ENCODE measurements at places on chromosomes 6 and 20.

DNA sequence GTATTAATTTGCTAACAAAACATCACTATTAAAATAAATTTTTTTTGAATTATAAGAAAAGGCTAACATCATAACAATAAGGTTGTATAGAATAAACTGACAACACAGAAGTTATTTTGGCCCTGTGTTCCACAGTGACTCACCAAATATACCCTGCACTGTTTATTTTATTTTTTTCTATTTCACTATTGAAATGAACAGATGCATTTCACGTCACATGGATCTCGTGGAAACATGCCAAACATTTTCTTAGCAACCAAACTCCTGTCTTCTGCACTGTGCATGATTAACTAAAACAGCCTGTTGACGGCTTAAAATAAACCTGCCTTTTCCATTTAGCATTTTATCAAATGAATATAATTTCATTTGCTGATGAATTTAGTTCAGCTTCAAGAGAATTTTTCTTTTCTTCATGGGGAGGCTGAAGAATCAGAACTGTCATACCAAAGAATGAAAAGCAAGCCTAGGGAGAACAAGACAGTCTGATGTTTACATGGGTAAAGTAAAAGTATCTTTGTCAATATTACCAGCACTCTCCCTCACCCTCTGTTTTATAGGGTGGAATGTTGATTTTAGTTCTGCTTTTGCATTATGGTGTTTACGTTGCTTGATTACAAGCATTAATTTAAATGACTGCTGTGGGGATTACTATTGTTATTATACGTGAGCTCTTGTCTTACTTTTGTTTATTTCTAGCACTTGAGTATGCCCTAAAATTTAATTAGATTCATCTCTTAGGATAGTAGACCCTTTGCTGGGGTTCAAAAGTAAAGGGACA lies 115.3 kb downstream of the LCA5 start:
- no peak for DNase-seq

GRCh38 chr6:112311950-112312547 lies 35.1 kb upstream of the RFPL4B start:
- peak; percentile 69 for DNase-seq

GRCh38 chr6:57147401-57147800 lies 24.7 kb upstream of the BAG2 start:
- no peak for DNase-seq

DNA sequence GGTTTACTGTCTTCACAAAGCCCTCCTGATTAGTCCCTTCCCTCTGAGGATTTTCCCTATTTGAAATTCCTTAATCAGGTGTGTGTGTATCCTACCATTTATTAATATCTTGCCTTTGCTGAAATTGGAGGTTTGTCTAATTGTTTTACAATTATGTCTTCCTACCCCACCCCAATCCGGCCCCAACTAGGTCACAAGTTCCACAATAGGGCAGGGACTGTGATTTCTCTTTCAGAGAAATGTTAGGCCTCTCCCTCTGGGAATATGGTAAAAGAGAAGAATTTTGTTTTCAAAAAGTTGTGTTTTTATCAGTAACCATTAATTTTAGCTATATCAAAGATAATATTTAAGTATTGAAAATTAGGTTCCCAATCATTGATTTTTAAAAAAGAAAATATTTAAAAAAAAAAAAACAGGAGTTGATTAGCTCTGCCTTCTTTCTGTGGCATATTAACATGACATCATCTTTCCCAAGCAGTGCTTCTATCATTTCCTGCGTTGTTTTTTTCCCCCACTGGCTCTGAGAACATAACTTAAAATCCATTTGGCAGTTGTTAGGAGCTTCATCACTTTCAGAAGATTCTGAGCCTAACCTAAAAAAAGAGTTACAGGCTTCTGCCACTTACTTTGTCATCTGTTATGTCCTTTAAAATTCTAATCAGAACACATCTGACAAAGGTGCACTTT lies 36.1 kb downstream of the BLOC1S5 start:
- DNase-seq, result no peak

DNA sequence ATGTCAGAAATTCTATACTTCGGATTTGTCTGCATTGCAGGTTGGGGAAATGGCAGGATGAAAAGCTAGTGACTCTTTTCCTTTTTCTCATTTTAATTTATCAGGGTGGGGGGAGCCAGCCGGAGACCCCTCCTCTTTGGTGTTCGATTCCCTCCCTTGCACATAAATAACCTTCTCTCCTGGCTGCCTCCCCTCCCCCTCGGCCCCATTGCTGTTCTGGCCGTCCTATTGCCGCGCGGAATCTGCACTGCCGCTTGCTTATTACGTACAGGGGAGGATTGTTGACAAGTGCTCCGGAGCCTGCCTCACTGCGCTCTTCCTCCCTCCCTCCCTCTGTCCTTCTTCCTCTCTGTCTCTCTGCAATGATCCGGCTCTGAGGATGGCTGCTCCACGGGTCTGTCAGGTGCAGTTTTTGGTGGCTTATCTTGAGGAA lies 154.7 kb downstream of the JARID2 start:
- peak; percentile 82 for DNase-seq

- DNase-seq, result peak; percentile 92
Observed at GRCh38 chr6:159062564-159062945, 17.8 kb upstream of the TAGAP start.

DNA sequence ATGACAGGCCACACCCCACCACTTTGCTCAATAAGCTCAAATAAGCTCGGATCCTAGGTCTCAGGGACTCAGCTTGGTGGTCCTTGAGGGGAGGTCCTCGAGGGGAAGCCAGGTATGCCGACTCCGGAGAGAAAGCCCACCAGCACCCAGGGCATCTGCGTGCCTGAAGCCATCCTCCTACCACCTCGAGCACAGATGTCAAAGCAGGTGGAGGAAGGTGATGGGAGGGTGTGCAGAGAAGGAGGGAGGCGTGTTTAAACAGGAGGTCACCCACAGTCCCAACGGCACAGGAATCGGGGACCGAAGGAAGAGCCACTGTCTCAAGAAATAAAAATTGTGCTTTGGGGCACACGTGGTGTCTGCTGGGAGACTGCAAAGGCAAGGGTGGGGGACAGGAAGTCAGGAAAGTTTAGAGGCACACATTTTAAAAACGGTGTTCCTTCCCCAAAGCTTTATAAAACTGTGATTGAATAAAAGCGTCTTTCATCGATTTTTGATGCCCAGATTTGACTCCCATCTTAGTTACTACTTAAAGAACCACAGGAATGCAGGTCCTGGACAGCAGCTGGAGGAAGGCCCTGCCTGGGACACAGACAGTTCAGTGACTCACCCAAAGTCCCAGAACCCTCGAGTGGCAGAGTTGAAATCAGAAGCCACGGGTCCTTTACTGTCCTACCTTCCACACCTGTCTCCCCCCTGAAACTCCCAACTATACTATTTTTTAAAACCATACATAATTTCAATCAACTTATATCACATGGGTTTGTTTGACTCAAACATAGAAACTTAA lies 221.0 kb upstream of the PDE10A start:
- DNase-seq, result peak; percentile 31

- no peak for DNase-seq
Observed at GRCh38 chr6:158713469-158713868, 63.6 kb downstream of the SYTL3 start.

GRCh38 chr6:30985490-30985889 lies 2.0 kb downstream of the MUC21 start:
- no peak for DNase-seq

GRCh38 chr6:81436990-81437389 lies 315.5 kb downstream of the TENT5A start:
- DNase-seq, result no peak

DNA sequence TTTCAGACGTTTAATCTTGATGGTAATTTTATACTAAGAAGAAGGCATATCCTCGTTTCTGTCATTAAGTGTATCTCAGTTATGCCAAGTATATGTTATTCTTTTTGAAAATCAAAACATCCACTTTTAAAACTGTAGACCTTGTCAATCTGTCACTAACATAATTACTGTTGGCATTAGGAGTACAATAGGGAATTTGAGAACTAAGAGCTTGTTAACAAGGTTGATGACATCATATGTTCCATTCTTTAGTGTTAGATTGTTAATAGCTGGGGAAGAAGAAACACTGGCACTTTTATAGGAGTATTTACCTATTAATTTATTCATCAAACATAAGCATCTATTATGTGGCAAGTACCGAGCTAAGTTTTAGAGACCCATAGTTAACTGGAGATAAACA lies 76.2 kb downstream of the MAP3K4 start:
- no peak for DNase-seq

- no peak for DNase-seq
Observed at GRCh38 chr6:144978208-144978607, 693.1 kb downstream of the UTRN start.

- no peak for DNase-seq
Observed at GRCh38 chr6:36350082-36350481, 13.4 kb upstream of the BNIP5 start.

DNA sequence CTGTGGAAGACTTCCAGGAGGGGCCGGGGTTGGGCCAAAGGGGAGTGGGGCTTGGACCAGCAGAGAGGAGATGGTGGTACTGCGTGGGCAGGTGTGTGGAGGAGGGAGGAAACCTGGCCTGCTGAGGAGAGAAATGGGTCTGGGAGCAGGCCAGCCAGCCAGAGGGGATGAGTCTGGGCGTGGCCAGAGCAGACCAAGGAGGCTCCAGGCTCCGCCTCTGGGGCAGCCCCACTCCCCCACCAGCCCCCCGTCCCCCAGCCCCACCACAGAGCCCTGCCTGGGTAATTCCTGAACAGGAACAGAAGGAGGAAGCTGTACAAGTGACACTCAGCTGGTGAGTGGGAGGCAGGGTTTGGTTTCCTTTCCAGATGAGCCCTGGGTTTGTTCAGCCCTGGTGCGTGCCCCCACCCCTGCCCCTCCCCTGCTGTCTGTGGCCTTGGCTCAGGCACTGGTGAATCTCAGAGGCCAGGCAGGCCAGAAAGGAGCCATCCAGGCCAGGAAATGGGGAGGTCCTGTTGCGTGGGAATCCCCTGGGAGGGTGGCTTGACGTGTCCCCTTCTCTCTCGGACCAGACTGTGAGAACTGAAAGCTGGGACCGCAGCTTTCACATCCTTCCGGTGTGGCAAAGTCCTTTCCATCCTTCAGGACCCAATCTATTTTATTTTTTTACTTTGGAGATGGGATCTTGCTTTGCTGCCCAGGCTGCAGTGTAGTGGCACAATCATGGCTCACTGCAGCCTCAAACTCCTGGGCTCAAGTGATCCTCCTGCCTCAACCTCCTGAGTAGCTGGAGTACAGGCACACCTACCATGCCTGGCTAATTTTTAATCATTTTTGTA lies 9.4 kb upstream of the SRC start:
- DNase-seq, result peak; percentile 74

GRCh38 chr6:117483004-117483644 lies 650 bp downstream of the DCBLD1 start:
- DNase-seq, result peak; percentile 75

DNA sequence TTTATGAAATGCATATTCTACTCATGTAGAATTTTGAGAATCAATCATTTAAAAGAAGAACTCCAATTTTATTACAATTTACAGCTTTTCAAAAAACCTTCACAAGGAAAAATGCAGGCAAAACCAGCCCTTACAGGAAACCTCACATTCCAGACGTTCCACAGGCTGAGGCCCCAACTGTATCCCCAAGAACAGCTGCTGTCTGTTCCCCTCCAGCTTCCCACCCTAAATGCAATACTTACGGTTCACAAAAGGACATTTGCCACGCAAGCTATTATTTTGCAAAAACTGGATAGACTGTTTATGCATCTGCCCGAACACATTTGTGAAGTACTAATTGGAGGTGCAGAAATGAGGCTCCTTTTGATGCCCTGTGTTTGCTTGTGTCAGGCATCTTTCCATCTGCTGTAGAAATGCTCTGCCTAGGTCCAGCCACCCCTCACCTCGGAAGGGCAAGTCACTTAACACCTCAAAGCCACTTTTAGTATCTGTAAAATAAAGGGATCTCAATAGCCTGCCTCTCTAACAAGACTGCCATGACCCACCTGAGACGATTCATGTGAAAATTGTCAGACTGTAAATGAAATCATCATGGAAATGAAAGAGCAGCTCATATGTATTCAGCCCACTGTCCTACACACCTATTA lies 26.5 kb downstream of the PDE10A start:
- DNase-seq, result no peak

- DNase-seq, result no peak
Observed at GRCh38 chr20:15111654-15112053, 774.2 kb upstream of the FLRT3 start.

GRCh38 chr6:6328451-6328850 lies 8.0 kb upstream of the F13A1 start:
- no peak for DNase-seq

GRCh38 chr6:90044182-90044832 lies 150.0 kb downstream of the GJA10 start:
- DNase-seq, result no peak

DNA sequence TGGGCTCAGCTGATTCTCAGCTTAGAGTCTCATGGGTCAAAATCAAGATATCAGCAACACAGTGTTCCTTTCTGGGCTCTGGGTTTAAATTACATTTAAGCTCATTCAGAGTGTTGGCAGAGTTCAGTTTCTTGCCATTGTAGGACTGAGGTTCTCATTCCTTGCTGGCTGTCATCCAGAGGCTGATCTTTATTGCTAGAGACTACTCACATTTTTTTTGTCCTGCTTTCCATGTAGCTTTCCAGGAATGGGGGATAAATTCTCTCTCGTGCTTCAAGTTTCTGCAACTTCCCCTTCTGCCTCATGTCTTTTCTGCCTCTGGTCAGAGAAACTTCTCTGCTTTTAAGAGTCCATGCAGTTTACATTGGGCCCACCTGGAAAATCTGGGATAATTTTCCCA lies 86.9 kb downstream of the RFX6 start:
- no peak for DNase-seq

DNA sequence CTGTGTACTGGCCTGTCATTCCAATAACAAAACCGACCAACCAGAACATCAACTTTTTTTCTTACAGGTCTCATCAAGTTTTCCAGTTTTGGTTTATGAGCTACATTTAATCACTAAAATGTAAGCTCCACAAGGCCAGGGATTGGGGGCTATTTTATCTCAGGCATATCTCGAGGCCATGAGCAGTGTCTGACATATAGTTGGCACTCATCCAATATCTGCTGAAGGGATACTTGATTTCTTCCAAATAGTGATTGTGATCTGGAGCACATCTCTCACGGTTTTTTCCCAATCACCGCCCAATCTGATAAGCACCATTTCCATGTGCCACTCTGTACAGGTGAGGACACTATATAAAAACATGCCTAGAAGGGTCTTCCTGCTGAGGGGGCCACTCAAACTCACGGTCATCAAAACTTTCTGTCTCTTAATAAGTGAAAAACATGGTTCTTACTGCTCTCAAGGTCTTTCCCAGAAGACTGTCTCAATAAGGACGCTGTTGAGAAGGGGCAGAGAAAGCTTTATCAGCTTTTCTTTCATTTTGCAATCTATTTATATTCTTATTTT lies 65.5 kb downstream of the MAN1A1 start:
- no peak for DNase-seq

GRCh38 chr6:14706378-14706929 lies 539.4 kb upstream of the JARID2 start:
- DNase-seq, result peak; percentile 66

DNA sequence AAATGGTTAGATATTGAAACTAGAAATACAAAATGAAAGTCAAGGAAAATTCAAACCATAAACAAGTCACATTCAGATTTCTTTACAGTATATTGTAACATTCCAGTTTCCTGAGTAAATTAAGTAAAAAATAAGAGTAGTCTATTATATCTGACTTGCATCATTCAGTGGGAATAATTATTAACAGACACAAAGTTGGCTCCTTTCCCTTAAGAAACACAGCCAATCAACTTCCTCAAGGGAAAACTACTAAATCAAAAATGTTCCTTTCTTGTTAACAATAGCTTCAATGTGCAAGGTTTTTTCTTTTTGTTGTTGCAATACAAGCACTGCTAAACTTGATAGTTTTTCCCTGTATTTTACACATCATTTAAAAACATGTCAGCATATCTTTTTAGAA lies 33.2 kb downstream of the DNAAF9 start:
- DNase-seq, result no peak

GRCh38 chr20:59412875-59413284 lies 112.5 kb downstream of the EDN3 start:
- DNase-seq, result no peak
